ENCODE measurements at places on chromosomes 4 and X.

- no peak for DNase-seq
Measured at GRCh38 chr4:98568941-98569663, 89.3 kb downstream of the TSPAN5 start.

- no peak for DNase-seq
Measured at GRCh38 chrX:36445566-36445965, 526.0 kb downstream of the CFAP47 start.

GRCh38 chr4:161650812-161651211 is 513.0 kb downstream of the FSTL5 start:
- no peak for DNase-seq

DNA sequence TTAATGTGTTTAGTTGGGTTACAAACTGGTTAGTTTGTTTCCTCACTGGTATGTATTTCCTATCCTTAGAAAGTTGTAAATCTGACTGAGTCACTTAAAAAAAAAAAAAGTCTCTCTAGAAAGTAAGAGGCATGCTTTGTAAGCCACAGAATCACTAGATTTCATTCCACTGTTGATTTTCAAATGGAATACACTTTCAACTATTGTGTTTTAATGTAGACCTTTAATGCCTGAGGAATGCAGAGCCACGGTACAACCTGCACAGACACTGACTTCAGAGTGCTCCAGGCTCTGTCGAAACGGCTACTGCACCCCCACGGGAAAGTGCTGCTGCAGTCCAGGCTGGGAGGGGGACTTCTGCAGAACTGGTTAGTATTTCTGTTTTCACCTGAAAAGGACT is 88.6 kb downstream of the HHIP start:
- no peak for DNase-seq

DNA sequence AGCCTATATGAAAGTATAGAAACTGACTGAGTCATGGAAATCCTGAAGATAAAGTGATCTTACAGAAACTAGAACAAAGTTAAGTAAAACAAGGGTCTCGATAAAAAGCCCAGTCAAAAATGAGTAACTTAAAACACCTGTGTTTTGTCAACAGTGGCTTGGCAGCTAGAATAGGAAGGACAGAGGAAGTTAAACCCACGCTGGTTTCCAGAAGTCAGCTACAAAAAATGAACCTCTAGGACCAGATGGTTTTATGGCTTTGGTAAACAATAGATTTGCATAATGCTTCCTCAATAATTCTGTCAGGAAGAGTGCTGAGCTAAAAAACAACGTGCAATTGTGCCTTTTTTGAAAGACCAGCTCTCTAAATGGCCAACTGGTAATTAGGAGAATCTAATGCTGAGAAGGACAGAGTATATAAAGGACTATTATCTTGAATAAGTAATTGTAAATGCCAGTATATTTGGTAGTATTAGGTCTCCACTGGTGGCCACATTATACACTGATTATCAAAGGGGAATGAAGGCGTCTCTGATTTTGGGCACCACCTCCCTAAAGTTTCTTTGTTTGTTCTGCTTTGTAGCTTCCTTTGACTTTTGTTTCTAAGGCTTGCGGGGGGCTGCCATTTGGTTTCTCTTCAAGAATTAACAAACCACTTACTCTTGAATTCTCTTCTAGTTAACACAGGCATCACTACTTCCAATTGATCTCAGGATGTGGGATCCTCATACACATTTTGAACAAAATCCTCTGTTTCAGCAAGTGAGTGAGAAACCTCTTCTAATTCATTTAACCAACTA is 72.2 kb upstream of the PPP3CA start:
- no peak for DNase-seq

GRCh38 chrX:131544218-131544617 is 344 bp downstream of the OR13H1 start:
- DNase-seq = no peak
